ENCODE measurements at places on chromosomes 4 and X. TPM values are rescaled to one million over a fixed set of nuclear protein-coding genes. Genes with fewer than 3 reads are reported as not detected.

DNA sequence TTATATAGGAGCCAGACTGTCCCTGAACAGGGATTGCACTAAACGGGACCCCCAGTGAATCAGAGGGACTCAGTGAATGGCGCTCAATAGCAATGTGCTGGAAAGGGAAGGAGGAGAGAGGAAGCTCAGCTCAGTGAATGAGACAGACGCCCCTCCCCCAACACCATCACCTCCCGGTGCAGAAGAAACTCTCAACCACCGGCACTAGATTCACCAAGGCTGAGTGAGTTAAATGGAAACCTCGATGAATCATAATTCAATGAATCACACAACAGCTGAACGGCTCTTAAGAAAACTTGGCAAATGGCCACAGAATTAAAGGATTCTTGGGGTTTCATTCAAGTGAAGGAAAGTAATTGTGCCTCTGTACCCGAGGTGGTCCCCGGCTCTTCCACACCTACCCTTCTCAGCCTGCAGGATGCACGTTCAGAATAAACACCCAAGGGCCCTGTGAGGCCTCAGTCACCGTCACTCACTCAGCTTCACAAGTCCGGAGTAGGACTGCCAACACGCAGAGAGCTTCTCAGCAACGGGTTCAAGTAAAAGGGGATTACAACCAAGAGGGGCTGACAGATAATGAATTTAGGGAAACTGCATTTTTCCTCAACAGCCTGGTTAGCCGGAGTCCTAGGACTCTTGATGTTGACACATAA, 29.3 kb downstream of the CRMP1 start:
- peak; percentile 87 for DNase-seq

GRCh38 chr4:25089051-25089763, 58.5 kb upstream of the LGI2 start:
- DNase-seq = no peak

GRCh38 chr4:185378264-185378663, 17.5 kb downstream of the LRP2BP start:
- DNase-seq = no peak

- no peak for DNase-seq
These were observed 66.0 kb downstream of the REPS2 start for GRCh38 chrX:17012465-17012864.

DNA sequence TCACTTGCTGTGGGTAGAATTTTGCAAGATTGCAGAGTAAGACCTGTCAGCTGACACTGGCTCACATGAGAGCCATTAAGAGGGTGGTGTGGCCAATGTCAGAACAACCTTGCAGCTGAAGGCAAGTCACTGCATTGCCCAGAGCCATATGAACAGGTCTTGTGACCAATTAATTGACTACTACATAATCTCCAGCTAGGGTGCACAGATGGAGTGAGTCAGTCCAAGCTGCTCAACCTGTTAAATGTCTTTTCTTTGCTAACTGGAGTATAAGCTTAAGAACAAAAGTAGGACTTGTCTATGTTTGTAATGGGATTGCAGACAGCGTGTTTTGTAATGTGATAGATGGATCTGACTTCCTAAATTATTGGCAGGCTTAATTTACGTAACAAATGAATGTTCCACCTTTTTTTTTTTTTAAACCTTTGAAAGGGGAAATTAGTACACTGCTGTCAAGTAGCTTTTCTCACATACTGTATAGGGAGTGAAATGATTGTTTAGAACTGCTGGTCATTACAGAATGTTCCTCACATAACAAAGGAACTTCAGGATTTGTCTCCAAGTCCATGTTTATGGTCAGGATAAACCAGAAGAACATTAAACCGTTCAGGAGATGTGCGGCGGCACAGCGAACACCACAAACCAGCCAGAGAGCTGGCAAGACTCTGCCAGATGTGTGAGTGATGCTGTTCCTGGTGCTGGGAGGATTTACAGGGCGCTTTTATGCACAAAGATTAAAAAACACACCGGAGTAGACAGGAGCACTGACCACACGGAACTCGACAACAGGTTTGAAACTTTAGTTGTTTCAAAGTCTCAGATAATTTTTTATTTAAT, 37.0 kb downstream of the FNIP2 start:
- peak; percentile 76 for DNase-seq

- no peak for DNase-seq
These were observed 200.6 kb upstream of the PGRMC2 start for GRCh38 chr4:128488055-128488705.

DNA sequence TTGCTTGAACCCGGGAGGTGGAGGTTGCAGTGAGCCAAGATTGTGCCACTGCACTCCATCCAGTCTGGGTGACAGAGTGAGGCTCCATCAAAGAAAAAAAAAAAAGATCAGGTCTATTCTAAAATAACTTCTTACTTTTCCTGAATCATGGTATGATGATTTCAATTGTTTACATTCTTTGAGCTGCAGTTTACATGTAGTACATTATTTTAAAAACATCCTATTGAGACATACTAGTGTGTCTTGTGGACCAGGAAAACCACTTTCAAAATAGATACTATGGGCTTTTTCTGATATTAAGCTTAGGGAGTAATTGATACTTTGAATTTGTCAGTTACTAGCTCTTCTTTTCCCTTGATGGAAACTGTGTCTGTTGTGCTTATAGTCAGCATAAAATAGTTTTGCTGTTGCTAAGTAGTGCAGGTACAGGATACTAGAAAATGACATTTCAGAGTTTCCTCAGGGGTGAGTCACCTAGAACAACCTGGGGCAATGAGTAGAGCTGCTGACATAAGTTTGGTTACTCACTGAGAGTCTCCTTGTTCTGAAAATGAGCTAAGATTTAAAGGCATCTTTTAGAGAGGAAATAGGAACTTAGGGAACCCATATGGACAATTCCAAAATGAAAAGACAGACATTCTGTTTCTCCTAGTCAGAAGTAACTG, 53.2 kb upstream of the C4orf54 start:
- DNase-seq = peak; percentile 87

DNA sequence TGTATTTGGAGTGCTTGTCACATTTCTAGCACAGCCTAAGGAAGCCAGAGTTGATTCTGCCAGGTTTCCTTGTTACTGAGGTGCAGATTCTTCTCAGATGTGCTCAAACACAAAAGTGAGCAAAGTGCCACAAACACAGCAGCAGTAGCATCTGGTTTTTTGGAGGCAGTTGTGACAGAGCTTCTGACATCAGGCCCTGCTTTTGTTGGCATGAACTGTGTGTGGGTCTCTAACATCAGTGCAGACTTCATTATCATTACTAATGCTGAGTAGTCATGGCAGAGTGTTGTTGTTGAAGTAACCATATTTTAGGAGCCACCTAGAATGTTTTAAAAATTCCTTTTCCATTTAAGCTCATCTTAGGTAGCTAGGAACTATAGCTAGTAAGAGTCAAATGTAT, 656.6 kb downstream of the ANKRD50 start:
- no peak for DNase-seq

- no peak for DNase-seq
These were observed 286.3 kb downstream of the ANK2 start for GRCh38 chr4:113335746-113336145.

GRCh38 chr4:65737672-65738071, 67.4 kb upstream of the EPHA5 start:
- no peak for DNase-seq

- no peak for DNase-seq
These were observed 75.6 kb downstream of the BMPR1B start for GRCh38 chr4:94833394-94833793.

DNA sequence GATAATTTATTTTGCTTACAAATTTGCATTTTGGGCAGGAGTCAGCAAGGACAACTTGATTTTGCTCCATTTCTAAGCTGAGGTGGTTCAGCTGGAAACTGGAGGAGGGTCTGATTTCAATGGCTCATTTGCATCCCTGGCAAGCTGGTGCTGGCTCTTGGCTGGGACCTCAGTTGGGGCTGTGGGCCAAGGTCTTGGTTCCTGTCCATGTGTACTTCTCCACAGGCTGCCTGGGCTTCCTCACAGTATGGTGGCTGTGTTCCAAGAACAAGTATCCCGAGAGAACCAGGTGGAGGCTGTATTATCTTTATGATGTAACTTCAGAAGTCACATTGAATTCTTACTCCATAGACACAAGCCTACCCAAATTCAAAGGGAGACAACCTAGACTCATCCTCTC, 77.0 kb upstream of the STX18 start:
- DNase-seq = no peak

DNA sequence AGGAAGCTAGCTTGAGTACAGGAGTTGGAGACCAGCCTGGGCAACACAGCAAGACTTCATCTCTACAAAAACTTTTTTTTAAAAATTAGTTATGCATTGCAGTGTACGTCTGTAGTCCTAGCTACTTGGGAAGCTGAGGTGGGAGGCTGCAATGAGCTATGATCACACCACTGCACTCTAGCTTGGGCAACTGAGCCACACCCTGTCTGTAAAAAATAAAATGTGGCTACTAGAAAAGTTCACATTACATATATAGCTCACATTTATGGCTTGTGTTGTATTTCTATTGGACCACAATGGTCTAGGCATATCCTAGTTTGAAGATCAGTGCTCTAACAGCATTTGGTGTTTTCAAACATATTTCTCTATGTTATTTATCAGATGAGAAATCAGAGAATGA, 11.8 kb upstream of the CPEB2 start:
- no peak for DNase-seq

GRCh38 chrX:108223585-108223984, 132.0 kb downstream of the ATG4A start:
- DNase-seq = no peak

GRCh38 chrX:107726816-107727534, 48.6 kb downstream of the TSC22D3 start:
- peak; percentile 26 for DNase-seq

- no peak for DNase-seq
These were observed 6.0 kb upstream of the SPCS3 start for GRCh38 chr4:176313596-176314336.

- DNase-seq = no peak
These were observed 617 bp upstream of the PDHA1 start for GRCh38 chrX:19343085-19343534.

GRCh38 chr4:7120341-7120740, 52.5 kb upstream of the GRPEL1 start:
- peak; percentile 17 for DNase-seq

DNA sequence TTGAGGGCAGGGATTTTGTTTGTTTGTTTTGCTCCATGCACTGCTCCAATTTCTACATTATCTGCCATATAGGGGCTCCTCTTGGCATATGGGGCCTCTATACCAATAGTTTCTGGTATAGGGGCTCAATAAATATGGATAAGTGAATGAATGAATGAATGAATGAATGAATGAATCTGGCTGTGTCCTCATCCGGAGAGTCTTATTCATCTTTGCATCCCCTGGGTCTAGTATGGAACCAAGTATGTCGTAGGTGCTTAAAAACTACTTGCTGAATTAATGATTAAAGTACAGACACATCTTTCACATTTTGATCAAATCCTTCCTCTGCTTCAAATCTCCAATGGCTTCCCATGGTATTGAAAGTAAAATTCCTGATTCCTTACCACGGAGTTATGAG, 80.1 kb downstream of the DRD5 start:
- no peak for DNase-seq

DNA sequence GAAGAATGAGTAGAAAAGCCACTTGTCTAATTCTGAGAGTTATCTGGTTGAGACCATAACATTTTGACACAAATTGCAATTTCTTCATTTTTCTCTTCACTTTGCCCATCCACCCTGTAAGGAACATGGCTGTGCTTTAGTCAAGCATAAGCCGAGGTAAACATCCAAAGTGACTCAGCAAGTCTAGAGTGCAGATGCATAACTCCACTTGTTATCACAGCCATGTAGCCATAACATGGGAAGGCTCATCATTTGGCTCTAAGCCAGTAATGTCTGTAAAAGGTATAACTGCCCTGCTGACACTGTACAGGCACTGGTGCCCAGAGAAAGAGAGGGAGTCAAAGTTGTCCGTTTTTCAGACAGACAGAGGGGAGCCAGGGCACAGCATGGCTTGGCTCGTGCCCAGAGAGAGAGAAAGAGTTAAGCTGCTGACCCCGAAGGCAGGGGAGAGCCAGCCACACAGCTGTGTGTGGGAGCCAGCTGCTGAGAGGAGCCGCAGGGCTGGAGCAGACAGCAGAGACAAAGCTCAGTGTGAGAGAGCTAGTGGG, 76.9 kb upstream of the EXOC1L start:
- DNase-seq = peak; percentile 11

- no peak for DNase-seq
These were observed 178.7 kb upstream of the RBPJ start for GRCh38 chr4:26141911-26142638.

GRCh38 chrX:66489339-66489738, 149.5 kb downstream of the EDA2R start:
- no peak for DNase-seq

DNA sequence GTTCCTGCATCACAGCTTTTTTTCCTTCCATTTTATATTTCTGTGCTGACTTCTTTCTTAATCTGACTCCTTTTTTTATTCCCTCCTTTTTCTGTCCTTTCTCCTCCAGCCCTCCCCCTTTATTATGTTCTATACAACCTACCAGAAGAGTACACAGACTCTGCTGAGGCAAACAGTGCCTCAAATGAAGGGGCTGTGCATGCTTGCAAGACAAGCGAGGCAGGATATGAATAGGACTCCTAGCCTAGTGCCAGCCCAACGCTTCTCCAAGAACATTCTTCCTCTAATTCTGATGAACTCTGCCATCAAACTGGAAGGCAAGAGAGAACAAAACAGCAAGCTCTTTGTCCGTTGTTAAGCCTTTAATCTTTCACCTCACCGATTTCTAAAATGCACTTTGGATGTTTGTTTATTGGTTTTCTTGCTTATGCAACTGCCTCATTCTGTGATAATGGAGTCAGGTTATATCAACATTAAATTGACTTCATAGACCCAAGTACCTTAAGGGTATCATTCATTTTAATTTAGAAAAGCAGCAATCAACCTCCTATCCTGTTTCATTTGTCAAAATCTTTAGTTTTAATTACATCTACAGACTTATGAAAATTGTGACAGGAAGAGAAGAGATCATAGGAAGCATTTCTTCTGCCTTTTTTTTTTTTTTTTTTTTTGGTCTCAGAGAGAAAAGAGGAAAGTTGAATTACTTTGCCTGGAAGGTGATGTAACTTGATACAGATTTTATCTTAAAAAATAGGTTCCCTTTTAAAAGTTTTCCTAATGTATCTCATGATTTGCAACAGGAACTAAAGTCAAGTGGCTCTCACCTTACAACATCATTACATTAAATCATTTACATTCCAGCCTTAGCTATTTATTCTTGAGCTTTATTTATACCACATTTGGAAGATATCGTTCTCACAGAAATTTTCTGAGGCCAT, 284.7 kb upstream of the FTHL17 start:
- no peak for DNase-seq

Gene CT45A10
- total RNA-seq = not detected

Gene KCNE5
- total RNA-seq = not detected

Gene TKTL1
- not detected for total RNA-seq

Gene IRS4
- total RNA-seq = not detected

Gene CCDC149
- 7.9 TPM for total RNA-seq

Gene DMP1
- not detected for total RNA-seq

Gene TLR2
- total RNA-seq = 8.7 TPM

Gene MFAP3L
- 0.40 TPM for total RNA-seq

Gene FGB
- total RNA-seq = 0.36 TPM

Gene COL25A1
- total RNA-seq = not detected

Gene MAGEA2B
- total RNA-seq = not detected

Gene TMEM31
- not detected for total RNA-seq

Gene NIPAL1
- total RNA-seq = 5.9 TPM

Gene SLC25A6
- total RNA-seq = 169 TPM

Gene RAB40A
- total RNA-seq = not detected

Gene INTU
- total RNA-seq = 1.1 TPM

Gene NSUN7
- total RNA-seq = 6.7 TPM

Gene SOD3
- 16.4 TPM for total RNA-seq

Gene ADH1C
- not detected for total RNA-seq

Gene SFRP2
- not detected for total RNA-seq

Gene TLR3
- not detected for total RNA-seq
